ENCODE measurements at places on chromosomes 1 and 21.

DNA sequence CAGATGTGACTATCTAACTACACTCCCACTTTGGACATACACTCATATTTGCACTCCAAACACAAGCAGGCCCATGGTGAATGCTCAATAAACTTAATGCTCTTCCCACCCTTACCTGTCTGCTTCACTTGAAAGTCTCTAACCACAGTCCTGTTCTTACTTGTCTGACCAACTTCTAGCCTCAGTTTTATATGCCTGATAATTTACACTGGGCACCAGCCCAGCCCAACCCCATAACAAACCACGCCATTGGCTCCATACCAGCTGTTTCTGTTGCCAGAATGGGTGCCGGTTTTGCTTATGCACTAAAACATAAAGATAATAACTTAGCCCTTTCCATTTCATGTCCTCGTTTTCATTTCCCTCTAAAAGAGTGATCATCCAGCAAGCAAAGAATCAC lies 395.4 kb downstream of the NTNG1 start:
- DNase-seq, result no peak

DNA sequence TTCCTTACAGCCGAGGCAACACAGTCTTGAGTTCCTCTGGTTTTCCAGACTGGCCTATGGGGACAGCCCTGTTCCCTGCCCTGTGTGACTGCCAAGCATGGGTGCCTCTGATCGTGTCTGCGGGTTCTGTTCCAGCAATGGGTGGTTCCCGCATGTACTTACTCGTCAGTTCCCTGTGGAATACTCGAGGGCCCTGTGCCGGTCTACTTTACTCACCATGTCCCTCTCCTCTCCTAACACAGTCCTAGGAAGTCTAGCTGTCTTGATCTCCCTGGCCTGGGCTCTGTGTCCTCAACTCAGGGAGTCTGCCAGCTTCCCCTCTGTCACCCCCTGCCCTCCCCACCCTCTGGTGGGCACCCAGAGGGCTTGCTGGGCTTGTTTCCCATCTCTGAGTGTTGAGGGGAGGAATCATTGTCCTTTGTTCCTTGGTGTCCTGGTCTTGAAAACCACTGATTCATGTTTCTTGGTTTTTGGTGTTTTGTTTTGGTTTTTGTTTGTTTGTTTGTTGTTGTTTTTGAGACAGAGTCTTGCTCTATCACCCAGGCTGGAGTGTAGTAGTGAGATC lies 36.0 kb downstream of the TRAPPC10 start:
- no peak for DNase-seq

GRCh38 chr1:245453541-245453940 lies 298.8 kb downstream of the KIF26B start:
- DNase-seq, result no peak

- no peak for DNase-seq
Observed at GRCh38 chr1:81689531-81689941, 111.2 kb upstream of the ADGRL2 start.

DNA sequence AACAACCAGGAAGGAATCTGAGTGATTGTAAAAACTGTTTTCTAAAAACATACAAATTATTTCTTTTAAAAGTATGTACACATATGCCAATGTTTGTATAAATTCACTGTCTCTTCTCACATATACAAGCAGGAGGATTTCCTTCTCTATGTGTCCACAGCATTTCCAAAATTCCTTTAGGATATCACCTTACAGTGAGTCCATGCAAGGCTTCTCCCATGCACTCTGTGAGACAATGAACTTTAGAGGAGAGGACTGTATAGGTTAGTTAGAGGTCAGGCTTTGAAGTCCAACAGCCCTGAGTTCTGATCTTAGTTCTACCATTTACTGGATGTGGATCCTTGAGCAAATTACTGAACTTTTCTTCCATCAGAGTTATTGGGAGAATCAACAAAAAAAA lies 34.1 kb upstream of the USH2A start:
- no peak for DNase-seq

- DNase-seq, result no peak
Observed at GRCh38 chr1:35319988-35320713, 51.6 kb downstream of the ZMYM4 start.

DNA sequence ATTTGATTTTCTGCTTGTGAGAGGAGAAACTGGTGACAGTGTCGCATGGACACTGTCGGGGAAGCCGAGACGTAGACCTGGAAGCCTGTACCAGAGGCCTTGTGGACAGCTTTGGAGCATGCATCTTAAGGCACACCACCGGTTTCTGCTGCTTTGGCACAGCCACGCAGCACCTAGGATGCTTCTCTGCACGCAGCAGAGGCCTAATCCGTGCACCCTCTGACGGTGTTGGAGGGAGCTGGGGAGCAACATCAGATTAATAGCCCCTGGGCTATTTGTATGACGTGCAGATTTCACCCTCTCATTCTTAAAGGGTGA lies 30.3 kb downstream of the TEX35 start:
- DNase-seq, result no peak

GRCh38 chr1:153578490-153578889 lies 12.8 kb upstream of the S100A2 start:
- DNase-seq, result no peak

GRCh38 chr1:117814856-117815797 lies 114.3 kb downstream of the GDAP2 start:
- no peak for DNase-seq

DNA sequence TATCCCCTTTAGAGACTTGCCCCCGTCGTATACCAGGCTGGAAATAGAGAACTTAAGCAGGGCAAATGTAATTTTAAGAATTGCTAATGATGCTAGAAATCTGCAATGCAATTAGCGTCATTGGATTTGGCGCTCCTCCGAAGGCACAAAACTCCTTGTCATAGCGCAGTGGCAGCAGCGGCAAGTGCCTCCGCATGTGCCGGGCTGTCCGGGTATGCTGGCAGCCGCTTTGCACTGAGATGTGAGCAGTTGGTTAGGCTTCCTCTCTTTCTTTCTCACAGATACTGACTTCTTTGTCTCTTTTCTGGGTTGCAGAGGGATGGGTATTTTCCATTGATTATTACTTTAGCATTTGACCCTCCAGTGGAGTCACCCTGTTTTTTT lies 193.4 kb upstream of the LMO4 start:
- no peak for DNase-seq

Data from stimulated activated CD8-positive, alpha-beta memory T cell treated with anti-CD3 and anti-CD28 coated beads, Interleukin-7, amount 100 ng/mL, for 48 hours (primary cell).